ENCODE measurements at places on chromosomes 13 and 19.
A peak's percentile ranks its signal among the peaks of the same experiment; 100 is the strongest.

- DNase-seq = no peak
These were observed 6.0 kb downstream of the COX6B2 start for GRCh38 chr19:55348317-55349034.

- no peak for DNase-seq
These were observed 1181.8 kb downstream of the EFNB2 start for GRCh38 chr13:105353654-105354053.

DNA sequence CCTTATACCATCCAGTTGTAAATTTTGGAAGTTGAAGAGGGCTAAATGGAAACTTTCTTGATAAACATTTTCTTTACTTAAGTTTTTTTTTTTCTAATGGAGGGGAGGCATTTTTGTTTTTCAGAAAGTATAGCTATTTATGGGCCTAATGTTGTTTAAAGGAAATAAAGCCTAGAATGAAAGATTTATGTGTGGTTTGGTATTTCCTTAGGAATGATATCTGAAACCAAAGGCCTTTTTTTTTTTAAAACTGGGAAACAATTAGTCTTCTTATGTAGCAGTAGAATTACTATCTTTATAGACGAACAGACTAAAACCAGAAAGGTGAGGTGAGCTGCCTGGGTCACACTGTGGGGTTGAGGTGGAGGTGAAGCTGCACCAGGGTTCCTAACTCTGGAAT is 80.1 kb downstream of the ESD start:
- no peak for DNase-seq

GRCh38 chr19:43486412-43486811 is 18.1 kb downstream of the PHLDB3 start:
- no peak for DNase-seq

DNA sequence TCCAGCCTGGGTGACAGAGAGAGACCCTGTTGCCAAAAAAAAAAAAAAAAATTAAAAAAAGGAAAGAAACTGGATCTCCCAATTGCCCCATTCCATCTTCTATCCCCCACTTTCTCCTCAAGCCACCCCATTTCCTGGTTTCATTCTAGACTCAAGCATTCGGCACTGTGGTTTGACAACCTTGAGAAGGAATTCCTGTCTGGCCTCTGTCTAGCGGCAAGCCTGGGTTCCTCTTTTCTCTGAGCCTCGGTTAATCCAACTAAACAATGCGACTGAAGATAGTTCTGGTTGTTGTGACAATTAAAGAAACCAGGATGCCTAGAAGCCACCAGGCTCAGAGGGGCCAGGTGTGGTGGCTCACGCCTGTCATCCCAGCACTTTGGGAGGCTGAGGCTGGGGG is 3.3 kb upstream of the C3 start:
- no peak for DNase-seq

GRCh38 chr19:45110851-45111266 is 17.9 kb downstream of the PPP1R37 start:
- DNase-seq = no peak

DNA sequence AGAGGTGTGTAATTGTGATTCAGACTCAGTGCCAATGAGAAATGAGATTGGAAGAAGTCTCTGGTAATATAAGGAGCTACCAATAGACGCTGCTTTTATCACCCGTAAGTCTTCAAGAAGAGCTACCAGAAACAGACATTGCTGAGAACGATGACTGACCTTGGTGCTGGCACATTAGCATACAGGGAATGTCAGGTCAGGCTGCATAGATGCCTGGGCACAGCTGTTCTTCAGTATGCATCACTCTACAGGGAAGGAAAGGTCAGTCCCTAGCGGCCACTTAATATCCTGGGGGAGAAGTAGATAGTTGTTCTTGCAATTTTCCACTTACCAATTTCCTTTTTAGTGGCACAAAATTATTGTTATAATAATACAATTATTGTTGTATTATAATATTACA is 380.4 kb downstream of the PCDH9 start:
- no peak for DNase-seq

- no peak for DNase-seq
These were observed 1.3 kb upstream of the IRF2BP1 start for GRCh38 chr19:45887200-45887710.

- no peak for DNase-seq
These were observed 318.9 kb upstream of the HTR2A start for GRCh38 chr13:47215736-47216135.

DNA sequence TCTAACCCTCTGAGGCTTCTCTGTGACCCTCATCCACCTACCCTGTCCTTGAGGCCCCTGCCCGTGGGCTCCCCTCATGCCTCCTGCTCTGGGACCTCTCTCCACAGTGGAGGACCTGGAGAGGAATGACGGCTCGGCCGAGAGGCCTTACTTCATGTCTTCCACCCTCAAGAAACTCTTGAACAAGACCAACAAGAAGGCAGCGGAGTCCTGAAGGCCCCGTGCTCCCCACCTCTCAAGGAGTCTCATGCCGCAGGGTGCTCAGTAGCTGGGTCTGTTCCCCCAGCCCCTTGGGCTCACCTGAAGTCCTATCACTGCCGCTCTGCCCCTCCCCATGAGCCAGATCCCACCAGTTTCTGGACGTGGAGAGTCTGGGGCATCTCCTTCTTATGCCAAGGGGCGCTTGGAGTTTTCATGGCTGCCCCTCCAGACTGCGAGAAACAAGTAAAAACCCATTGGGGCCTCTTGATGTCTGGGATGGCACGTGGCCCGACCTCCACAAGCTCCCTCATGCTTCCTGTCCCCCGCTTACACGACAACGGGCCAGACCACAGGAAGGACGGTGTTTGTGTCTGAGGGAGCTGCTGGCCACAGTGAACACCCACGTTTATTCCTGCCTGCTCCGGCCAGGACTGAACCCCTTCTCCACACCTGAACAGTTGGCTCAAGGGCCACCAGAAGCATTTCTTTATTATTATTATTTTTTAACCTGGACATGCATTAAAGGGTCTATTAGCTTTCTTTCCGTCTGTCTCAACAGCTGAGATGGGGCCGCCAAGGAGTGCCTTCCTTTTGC is 10.8 kb upstream of the ILF3 start:
- no peak for DNase-seq

- no peak for DNase-seq
These were observed at the start of gene KCNJ14 for GRCh38 chr19:48455171-48455907. Gene KCNJ14, plus strand, starts transcription at chr19:48455574. Its CDS starts 6,151 bp downstream, at chr19:48461725.

DNA sequence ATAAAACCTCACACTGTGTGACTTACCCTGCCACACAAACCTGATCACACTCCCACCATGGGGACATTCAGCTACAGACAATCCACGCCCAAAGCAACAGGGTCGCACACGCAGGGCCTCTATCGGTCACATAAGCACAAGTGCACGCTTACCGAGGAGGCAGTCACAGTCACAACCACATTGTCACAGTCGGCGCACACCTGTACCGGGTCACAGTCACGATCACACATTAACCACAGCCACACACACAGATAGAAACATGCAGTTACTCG is 579 bp downstream of the ZNF566 start:
- no peak for DNase-seq

DNA sequence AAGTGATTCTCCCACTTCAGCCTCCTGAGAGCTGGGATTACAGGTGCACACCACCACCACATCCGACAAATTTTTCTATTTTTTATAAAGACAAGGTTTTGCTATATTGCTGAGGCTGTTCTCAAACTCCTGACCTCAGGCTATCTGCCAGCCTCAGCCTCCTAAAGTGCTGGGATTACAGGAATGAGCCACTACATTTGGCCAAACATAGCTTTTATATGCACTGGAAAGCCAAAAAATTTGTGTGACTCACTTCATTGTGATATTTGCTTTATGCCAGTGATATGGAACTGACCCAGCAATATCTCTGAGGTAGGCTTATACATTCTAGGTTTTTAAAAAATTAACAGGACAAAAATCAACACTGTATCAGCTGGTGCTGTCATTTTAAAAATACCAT is 26.8 kb upstream of the ACOD1 start:
- no peak for DNase-seq

DNA sequence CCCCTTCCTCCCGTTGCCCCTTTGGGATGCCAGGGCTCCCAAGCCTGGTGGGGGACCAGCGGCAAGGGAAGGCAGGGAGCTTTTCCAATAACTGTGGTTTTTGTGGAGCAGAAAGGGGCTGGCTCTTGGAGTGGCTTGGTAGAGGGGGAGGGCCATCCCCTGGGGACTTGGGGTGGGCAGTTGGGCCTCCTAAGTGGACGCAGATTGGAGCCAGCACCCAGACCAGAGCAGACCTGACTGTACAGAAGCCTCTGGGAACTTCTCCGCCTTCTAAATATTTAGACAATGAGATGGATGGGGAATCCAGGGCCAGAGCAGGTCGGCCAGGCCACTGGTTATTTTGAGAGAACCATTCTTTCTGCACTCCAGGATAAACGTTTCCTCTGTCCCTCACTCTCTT is 4.2 kb downstream of the PTGIR start:
- no peak for DNase-seq

DNA sequence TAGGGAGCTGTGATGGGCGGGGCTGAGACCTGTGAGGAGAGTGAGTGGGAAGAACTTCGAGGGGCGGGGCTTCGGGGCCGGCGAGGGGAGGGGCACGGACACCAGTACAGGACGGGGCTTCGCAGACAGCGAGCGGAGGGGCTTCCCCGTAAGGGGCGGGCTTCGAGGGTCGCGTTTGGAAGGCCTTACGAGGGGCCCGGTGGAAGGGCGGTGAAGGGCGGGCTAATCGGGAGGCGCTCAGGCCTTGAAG is 4.1 kb upstream of the EMP3 start:
- DNase-seq = peak; percentile 71

DNA sequence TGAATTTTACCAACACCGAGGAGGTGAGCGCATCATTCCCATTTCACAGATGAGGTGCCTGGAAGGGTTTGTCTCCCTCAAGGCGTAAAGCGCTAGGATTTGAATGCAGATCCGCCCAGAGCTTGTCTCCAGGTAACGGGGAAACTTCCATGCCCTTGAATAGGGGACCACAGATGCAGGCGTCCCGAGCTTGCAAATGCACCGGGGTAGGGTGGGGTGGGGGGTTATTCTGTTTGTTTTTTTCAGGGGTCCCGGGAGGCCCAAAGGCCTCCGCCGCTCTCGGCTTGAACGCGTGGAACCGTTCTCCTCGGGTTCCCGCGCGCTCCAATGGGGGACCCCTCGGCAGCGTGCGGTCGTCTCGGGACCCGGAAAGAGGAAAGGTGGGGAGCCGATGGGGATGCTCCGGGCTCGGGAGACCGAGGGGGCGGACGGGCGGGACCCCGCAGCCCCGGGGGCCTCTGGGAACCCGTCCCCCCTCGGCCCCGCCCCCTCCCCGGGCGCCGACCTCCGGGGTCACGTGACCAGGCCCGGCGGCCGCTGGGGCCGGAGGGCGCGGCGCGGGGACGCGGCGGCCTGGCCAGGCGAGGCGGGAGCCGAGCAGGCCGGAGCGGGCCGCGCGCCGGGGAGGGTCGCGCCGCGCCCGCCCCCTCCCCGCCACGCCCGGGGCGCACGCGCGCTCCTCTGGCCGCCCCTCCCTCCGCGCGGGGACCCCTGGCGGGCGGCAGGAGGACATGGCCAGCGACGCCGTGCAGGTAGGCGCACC is at the start of gene PKN1:
Gene PKN1 (plus strand): TSS at position 516 of the 763 bp plus-strand sequence. CDS start 216 bp downstream, at position 732.
- no peak for DNase-seq

GRCh38 chr13:53005626-53006025 is 23.0 kb upstream of the OLFM4 start:
- no peak for DNase-seq

GRCh38 chr13:64529874-64530485 is 2700.2 kb downstream of the PCDH9 start:
- DNase-seq = no peak

DNA sequence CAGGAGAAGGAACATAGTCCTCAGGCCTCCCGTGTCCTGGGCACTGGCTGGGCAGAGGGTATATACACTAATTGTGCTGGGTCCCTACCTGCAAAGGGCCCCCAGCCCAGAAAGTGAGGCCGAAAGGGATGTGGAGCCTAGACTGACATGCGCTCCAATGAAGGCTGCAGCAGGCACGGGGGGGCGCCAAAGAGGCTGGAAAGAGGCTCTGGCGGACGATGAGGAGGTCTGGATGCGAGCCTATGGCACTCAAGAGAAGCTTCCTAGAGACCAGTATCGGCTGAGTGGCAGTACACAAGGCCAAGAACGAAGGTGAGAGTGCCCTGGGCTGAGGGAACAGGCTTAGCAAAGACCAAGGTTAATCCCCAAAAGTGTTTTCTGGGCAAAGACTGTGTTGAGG is 16.6 kb downstream of the VRK3 start:
- no peak for DNase-seq

DNA sequence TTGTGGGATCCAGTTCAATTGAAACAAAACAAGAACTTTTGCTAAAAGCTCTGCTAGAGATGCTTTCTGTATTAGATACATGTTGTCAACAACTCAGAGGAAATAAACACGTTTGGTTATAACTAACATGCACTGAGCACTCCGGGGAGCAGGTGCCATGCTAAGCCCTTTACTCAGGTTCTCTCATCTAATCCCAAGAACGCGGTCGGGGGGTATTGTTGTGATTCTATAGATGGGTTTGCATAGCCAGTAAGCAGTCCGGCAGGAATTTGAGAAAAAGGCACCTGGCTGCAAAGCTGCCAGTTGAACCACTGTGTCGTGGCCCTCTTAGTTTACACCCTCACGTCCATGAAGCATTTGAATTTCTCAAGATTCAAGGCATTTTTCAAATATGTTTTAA is 24.3 kb upstream of the SPACA7 start:
- no peak for DNase-seq

DNA sequence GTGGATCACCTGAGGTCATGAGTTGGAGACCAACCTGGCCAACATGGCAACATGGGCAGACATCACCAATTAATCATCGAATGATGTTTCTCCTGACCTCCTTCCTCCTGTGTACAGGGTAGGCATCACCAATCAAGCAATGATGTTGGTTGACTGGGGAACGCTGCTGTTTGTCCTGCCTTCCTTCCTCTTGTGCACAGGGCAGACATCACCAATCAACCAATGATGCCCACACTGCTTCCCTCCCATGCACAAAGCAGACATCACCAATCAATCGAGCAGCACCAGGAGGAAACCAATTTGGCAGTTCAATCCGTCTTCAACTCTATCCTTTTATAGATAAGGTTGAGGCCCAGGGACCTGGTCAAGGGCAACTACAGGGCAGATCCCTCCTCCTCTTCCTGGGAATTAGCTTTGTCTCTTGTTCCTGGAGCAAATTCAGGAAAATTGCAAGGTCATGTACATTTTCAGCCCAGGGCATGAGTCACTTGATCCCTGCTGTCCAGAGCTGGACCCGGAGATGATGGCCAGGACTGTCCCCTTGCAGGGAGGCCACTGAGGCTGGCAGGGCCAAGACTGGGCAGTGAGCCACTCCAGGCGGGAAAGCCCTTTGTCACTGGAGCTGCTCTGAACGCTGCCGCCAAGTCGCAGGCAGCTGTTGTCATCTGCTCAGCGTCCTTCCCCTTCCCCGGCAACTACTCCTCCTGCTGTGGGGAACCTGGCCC is 5.3 kb upstream of the CSNK1G2 start:
- DNase-seq = no peak

Data from NCI-H1417 treated with DMSO at 0.1 percent for 48 hours (cell line).